SHP77 (cell line): ENCODE measurements at places on chromosomes 6 and 20.
A peak's percentile ranks its signal among the peaks of the same experiment; 100 is the strongest.

GRCh38 chr20:32960222-32960518 is 44.1 kb downstream of the SUN5 start:
- DNase-seq = no peak

DNA sequence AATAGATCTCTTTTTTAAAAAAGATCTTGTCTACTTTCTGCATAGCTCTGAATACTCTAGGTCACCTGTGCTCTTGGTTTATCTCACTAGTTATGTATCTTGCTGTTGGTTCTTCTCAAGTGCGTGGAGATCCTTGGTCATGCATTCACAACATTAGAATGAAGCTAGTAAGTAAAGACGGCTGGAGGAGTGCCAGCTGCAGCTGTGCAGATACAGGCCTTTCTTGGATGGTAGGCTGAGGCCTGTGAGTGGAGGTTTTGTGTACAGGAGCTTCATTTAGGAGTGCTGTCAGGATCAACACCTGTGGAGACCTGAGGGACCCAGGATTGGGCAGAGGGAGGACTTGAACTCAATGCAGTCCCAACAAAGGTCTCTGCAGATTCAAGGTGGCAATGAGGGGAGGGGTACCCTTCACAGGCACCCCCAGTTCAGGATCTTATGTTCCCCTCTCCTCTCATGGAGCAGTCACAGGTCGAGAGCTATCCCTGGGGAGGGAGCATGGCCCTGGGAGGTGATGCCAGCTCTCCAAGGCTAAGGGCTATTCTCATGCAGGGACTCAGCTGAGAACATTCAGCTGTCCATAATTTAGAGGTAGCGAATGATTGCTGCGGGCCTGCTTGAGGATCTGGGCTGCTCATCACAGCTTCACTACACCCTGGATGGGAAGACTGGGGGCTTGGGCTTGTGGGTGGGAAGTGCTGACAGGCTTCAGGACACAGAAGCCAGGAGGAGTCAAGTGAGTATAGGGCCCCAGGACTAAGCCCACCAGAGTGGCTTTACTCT is 98.9 kb upstream of the ENPP5 start:
- DNase-seq = no peak

- DNase-seq = peak; percentile 95
These were observed 223.7 kb downstream of the GMDS start for GRCh38 chr6:2021713-2022125.

GRCh38 chr20:18132663-18133062 is 5.0 kb upstream of the KAT14 start:
- no peak for DNase-seq

- peak; percentile 87 for DNase-seq
These were observed 42.2 kb upstream of the STXBP5 start for GRCh38 chr6:147161974-147162495.

DNA sequence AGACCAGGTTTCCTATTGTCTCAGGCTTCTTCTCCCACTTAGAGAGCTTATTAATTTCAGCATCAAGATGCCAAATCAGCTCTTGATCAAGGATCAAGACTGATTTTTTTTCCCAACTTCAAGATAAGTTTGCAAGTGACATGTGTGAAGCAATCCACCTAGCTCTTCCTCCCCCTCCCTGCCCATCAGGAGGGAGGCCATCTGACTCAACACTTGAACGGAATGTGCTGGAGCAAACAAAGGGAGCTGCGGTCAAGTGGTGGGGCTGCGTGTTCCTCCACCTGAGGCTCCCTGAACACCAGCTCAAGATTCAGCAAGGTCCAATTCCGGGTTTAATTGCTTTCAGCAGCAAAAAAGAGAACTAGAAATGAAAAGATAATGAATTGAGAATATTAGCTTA is 38.7 kb downstream of the TTI1 start:
- DNase-seq = no peak

- no peak for DNase-seq
These were observed 185.1 kb downstream of the CDH26 start for GRCh38 chr20:60143261-60143842.

GRCh38 chr6:163243083-163243482 is 171.4 kb upstream of the QKI start:
- no peak for DNase-seq

GRCh38 chr6:136657666-136658065 is 107.4 kb upstream of the MAP7 start:
- no peak for DNase-seq

- DNase-seq = no peak
These were observed 51.4 kb upstream of the GMDS start for GRCh38 chr6:2296781-2297180.

GRCh38 chr6:50993941-50994720 is 175.5 kb downstream of the TFAP2B start:
- DNase-seq = no peak

DNA sequence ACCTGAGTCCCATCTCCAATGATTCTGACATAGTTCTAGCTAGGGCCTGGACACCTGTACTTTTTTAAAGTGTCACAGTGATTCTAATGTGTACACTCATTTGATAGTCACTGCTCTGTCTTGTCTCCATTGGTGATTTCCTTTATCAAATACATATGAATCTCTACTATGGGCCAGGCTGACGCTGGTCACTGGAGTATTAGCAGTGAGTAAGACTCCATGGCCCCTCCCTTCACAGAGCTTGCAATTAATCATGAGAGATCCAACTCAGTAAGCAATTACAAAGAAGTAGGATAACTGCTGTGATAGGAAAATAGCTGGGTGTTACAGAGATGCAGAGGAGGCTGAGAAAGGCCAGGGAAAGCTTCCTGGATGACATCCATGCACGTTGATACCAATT is 19.3 kb upstream of the SASH1 start:
- no peak for DNase-seq

GRCh38 chr6:121686611-121687023 is 251.2 kb downstream of the GJA1 start:
- peak; percentile 73 for DNase-seq

DNA sequence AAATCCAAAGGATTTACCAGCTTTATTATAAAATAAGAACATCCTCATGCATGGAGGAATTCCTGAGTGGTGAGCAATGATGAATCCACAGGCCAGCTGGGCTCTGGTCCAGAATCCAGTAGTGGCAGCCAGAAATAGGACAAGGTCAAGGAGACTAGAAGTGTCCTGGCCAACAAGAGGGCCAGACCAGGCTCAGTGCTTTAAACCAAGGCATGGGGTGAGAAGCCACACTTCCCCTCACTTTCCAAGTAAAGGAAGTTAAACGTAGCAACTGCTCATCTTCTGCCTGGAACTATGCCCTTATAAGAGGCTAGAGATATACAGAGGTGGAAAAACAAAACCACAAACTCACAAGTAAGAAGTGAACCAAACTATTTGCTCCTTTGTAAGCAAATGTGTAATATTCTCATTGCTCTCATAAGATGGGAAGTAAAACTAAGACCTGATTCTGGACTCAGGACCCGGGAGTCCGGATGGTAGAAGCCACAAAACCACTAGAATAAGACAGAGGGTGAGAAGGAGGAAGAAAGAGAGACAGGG is 253.2 kb downstream of the UST start:
- no peak for DNase-seq

GRCh38 chr6:95804847-95805541 is 210.8 kb upstream of the FUT9 start:
- no peak for DNase-seq

- DNase-seq = no peak
These were observed 4.9 kb upstream of the MLN start for GRCh38 chr6:33808641-33809180.

DNA sequence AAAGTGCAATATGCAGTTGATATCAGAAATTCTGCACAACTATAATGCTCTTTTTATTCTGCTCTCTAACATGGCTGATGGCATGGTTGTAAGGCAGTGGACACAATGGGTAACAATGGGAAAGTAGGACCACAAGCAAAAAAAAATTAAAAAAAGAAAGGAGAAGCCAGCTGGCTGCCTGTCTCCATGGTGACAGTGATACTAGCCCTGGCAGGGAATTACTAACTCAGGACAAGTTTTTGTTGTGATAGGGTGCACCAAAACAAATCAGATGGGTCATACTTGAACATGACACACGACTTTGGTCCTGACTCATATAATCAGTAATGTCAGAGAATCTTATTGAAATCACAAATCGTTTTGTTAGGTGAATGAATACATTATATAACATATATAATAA is 169.4 kb downstream of the TRDN start:
- no peak for DNase-seq

- no peak for DNase-seq
These were observed 4.5 kb upstream of the PXMP4 start for GRCh38 chr20:33724439-33725094.

DNA sequence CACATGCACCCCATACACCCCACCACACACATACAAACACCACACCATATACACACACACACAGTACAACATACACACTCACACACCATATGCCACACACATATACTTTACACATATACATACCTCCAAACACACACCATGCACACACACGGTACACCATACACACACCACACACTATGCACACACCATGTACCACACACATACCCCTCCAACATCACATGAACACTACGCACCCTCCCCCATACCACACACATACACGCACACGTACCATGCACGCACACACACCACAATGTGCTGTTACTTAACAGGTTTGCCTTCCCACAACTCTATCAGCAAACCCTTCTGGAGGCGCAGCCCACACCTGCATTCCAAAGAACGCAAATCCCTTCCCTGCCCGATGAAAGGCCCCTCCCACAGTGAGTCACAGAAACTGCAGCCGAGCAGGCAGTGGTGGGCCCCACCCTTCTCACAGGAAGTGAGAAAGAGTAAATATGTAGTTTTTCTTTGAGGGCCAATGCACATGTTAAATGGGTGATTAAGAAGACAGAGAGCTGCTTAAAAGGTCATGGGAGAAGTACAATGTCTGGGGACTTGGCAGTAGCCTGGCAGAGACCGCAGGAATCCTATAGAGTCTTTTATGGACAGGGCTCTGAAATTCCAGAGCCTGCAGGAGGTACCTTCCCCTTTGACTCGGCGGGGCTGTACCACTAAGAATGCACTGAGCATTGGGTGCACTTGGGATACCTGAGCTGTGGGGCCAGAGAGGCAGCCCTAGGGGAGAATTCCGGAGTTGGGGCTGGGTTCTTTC is 34.1 kb upstream of the EZR start:
- DNase-seq = peak; percentile 64

DNA sequence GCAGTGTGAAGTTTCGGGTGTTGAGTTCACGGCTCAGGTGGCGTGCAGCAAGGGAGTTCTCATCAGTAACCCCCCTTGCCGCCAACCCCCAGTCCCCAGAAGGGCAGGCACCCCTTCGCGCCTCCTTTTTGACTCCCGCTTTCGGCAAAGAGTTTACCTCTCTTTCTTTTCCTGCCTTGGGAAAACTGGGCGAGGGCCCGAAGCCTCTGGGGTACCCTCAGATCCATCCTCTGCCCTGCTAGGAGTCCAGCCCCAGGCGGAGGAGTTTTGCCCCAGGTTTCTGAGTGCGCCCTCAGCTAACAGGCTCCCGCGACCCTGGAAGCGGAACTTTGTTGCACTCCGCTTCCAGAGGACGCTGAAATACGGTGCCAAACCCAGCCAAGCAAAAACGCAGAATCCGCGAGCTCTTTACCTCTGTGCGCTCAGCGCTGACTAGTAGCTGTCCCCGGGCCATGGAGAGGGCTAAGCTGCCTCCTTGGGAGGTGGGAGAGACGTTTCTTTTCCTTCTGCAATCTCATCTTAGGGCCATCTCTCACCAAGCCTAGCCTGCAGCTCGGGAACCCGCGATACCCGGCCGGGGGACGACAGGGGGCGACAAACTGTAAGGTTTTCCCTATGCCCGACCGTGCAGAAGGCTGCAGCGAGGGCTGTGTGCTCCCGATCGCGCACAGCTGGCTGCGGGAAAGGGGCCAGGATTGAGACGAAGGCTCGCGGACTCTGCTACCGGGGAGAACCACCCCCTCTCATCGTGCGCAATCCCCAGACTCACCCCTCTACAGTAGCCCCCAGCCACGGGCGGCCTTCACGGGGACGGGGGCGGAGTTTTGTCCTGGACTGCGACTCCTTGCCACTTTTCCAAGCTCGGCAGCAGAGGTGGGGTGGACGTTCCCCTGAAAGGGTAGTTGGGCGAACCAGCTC is 2.7 kb upstream of the PAX1 start:
- peak; percentile 81 for DNase-seq

DNA sequence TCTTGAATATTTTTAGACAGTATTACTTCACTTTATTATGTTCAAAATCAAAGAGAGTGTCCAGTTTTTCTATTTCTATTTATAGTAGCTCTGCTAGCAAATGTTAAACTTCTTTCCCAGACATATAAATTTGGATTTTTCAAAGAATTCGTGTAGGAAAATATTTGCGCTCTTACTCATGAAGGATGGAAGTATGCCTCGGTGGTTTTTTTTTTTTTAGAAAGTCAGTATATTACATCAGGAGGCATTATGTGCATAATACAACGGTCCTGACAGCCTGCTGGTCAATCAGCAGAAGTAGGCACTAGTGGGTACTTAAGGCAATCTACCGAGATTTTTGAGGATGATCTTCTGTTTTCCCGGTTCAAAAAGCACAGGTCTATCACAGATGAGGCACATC is 249.3 kb downstream of the TBX18 start:
- no peak for DNase-seq

GRCh38 chr6:166938150-166938549 is 18.2 kb downstream of the RNASET2 start:
- no peak for DNase-seq

- DNase-seq = no peak
These were observed 5.5 kb downstream of the TRAF3IP2 start for GRCh38 chr6:111600154-111600553.

- no peak for DNase-seq
These were observed 27.4 kb upstream of the RUNX2 start for GRCh38 chr6:45300736-45301135.

DNA sequence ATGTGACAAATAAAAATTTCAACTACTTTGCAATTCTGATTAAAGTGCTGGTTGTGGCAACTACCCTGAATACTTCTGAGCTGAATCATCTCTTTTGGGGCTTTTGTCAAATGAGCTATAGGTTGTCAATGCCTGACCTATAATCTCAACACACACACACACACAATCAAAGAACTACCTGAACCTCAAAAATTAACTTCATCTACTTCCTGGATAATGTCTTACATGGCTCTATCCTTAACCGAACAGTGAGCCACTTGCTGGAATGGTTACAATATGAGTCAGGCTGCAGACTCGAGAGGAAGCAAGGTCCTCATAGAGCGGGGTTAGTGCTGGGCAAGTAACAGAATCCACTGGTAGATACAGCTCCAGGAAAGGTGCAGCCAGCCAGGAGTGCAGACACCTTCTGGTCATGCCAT is 70.6 kb upstream of the DST start:
- no peak for DNase-seq

- no peak for DNase-seq
These were observed 2.9 kb downstream of the KIF25 start for GRCh38 chr6:168000198-168001028.

DNA sequence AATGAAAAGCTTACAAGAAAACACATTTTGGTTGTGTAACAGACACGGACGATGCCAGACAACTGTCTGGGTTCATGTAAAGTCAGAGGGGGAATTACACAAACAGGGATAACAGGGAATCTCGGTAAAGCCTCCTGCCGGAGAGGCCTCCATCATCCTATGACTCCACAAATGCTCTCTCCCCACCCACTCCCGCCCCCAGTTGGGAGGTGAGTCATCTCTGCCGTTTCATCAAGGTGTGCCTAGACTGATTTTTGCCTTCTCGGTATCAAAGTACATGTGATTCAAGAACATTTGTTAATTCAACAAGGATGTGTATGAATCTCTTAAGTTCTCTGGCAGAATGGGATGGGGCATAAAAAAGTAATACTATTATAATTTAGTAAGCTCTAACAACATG is 304.9 kb upstream of the PRDM1 start:
- DNase-seq = no peak

GRCh38 chr20:1337441-1337840 is 8.5 kb upstream of the SDCBP2 start:
- no peak for DNase-seq

GRCh38 chr6:2054516-2055067 is 190.8 kb downstream of the GMDS start:
- DNase-seq = no peak
